ENCODE measurements at places on chromosomes 1 and 21. TPM values are rescaled to one million over a fixed set of nuclear protein-coding genes. Genes with fewer than 3 reads are reported as not detected.

Gene RPE65
- under 0.01 TPM for total RNA-seq

Gene RIPPLY3
- total RNA-seq: not detected

Gene SNRPE
- total RNA-seq: 118 TPM

Gene CFHR3
- not detected for total RNA-seq

DNA sequence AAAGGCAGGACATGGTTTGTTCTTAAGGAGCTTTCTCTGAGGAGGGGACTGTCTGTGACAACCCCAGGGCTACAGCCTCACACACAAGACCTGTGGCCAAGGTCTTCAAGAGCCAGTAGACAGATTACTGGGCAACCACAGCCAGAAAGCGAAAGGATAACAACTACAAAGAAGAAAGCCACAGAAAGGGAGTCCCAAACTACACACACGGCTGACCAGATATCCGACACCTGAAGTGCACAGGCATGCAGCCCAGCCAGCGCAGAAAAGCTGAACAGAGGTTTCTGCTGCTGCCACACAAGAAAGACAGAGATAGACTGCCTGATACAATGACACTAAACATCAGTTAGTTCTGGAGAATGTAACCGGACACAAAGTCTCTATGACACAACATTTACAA is 21.4 kb upstream of the NADK start:
- H3K4me3 ChIP-seq: no peak overlapping the region
- H3K27ac ChIP-seq: no peak overlapping the region
- no peaks in the 10 kb centered on the region for H3K4me1 ChIP-seq
- no peaks in the 10 kb centered on the region for H3K27me3 ChIP-seq
- H3K36me3 ChIP-seq: peaks cover 67% of the 10 kb centered on the region
- no peak for DNase-seq

DNA sequence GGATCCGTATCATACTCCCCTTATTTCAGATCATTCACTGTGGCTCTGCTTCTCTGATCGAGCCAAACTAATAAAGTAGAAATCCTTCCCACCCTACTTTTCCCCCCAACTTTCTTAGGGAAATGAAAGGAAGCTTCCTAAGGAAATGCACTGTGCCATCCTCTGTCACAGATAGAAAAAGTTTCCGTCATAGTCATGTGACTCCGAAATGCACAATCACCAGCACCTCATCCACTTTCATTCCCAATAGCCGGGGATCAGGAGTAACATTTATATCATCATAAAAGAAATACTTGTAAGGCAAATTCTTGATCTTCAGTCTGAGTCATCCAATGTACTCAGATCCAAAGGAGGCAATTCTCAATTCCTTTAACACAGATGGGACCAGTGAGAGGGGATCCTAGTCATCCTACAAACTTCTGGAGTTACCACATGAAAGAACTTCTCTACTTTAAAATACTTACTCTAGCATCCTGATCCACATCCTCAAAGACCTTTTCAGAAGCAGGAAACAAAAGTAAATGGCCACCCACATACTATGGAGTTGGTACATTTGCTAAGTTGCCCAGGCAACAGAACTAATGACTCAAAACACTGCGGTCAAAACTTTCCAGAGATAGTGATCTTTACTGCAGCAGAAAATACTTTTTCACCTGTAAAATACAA is 97.8 kb upstream of the ZC3H11B start:
- no peak overlapping the region for H3K4me3 ChIP-seq
- no peaks in the 10 kb centered on the region for H3K36me3 ChIP-seq
- H3K4me1 ChIP-seq: no peaks in the 10 kb centered on the region

GRCh38 chr21:44949161-44949778 is 9.4 kb downstream of the SLX9 start:
- no peaks in the 10 kb centered on the region for H3K4me1 ChIP-seq
- no peak overlapping the region for H3K4me3 ChIP-seq
- no peak for DNase-seq
- no peak overlapping the region for H3K27ac ChIP-seq
- H3K27me3 ChIP-seq: no peaks in the 10 kb centered on the region

GRCh38 chr1:43522776-43523480 is 7.8 kb upstream of the PTPRF start:
- peak; percentile 93 for DNase-seq
- no peak overlapping the region for H3K27ac ChIP-seq
- no peaks in the 10 kb centered on the region for H3K36me3 ChIP-seq
- no peak overlapping the region for H3K4me3 ChIP-seq
- H3K27me3 ChIP-seq: no peaks in the 10 kb centered on the region

- no peaks in the 10 kb centered on the region for H3K36me3 ChIP-seq
- H3K27me3 ChIP-seq: no peaks in the 10 kb centered on the region
- H3K4me3 ChIP-seq: no peak overlapping the region
Observed at GRCh38 chr1:193443886-193444285, 257.5 kb upstream of the B3GALT2 start.

GRCh38 chr1:4309676-4310320 is 344.6 kb upstream of the AJAP1 start:
- H3K36me3 ChIP-seq: no peaks in the 10 kb centered on the region
- H3K4me3 ChIP-seq: no peak overlapping the region
- no peak overlapping the region for H3K27ac ChIP-seq
- no peaks in the 10 kb centered on the region for H3K4me1 ChIP-seq

DNA sequence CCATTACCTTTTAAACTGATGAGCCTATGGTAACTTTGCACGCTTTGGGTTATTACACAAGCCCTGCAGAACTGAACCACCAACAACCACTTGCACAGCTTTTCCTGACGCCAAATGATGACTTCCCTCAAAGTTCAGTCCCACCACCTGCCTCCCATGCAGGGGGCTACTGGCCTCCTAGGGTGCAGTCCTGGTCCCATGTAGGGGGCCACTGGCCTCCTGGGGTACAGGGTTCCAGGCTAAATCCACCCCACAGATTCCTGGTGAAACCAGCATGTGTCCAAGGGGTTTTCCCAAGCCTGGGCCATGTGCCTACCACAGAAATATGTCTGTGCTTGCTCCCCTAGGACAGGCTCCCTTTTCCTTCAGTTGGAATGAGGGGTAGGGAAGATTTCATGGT is 73.4 kb upstream of the ZNF678 start:
- H3K36me3 ChIP-seq: no peaks in the 10 kb centered on the region
- H3K4me1 ChIP-seq: no peaks in the 10 kb centered on the region
- no peak for DNase-seq
- no peak overlapping the region for H3K4me3 ChIP-seq
- H3K27me3 ChIP-seq: peaks cover 2% of the 10 kb centered on the region
- no peak overlapping the region for H3K27ac ChIP-seq

DNA sequence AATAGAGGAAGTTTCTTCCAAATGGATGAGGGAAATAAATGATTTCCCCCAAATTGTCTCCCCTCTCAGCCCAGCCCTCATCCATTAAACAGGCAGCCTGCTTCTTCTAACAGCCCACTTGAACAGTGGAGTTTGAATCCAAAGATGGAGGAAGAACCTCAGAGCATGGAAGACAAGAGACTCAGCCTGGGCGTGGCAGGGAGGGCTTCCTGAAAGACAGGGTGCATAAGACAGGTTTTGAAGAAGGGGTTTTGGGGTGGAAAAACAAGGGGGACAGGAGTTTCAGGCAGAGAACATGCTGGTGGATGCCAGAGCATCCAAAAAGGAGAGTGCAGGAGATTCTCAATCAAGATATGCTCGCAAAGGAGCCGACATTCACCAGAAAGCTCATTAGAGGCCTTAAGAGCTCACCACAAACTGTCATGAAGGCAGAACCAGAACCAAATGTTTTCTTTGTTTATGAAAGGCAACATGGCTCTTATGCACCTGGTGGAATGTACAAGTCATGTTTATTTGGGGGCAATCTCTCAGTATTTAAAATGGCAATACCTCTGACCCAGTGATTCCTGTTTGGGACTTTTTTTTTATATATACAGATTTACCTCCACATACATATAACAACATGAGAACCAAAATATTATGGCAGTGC is 26.5 kb upstream of the TSPEAR start:
- H3K27me3 ChIP-seq: peaks cover 4% of the 10 kb centered on the region
- no peaks in the 10 kb centered on the region for H3K36me3 ChIP-seq
- no peak overlapping the region for H3K27ac ChIP-seq
- DNase-seq: peak; percentile 8

DNA sequence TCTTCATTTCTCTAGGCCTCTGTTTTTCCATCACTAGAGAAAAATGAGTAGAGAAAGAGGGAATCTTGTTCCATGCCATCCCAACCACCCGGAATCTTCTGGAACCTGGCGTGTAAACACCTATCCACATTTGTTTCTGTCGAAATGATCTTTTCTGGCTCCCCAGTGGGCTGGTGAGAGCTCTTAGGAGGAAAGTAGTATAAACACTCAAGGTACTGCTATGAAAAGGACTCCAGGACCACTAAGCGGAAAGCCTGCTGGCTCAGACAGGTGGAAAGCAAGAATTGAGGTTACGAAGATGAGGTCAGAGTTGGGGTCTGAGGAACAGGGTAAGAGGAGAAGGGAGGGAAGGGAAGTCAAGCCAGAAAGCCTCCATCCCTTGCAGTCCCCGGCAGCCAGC is 90.8 kb downstream of the PLXNA2 start:
- H3K27me3 ChIP-seq: no peaks in the 10 kb centered on the region
- DNase-seq: no peak
- no peaks in the 10 kb centered on the region for H3K36me3 ChIP-seq
- no peak overlapping the region for H3K4me3 ChIP-seq
- no peaks in the 10 kb centered on the region for H3K4me1 ChIP-seq

DNA sequence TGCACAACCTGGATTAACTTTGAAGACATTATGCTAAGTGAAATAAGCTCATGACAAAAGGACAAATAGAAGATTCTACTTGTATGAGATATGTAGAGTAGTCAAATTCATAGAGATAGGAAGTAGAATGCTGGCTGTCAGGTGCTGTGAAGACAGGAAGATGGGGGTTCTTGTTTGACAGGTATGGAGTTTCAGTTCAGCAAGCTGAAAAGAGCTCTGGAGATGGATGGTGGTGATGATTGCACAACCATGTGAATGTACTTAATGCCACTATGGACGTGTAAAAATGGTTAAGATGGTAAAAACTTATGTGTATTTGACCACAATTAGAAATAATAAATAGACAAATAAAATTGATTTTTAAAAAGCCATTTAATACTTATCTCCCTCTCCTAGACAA is 169.8 kb upstream of the DUSP10 start:
- no peak overlapping the region for H3K4me3 ChIP-seq
- H3K27ac ChIP-seq: no peak overlapping the region
- DNase-seq: no peak
- H3K4me1 ChIP-seq: no peaks in the 10 kb centered on the region
- no peaks in the 10 kb centered on the region for H3K36me3 ChIP-seq
- no peaks in the 10 kb centered on the region for H3K27me3 ChIP-seq

- H3K27ac ChIP-seq: peak overlapping the region; percentile 57
- H3K4me1 ChIP-seq: peaks cover 6% of the 10 kb centered on the region
- peaks cover under 1% of the 10 kb centered on the region for H3K36me3 ChIP-seq
Observed at GRCh38 chr1:45669379-45669778, 17.0 kb downstream of the GPBP1L1 start.

DNA sequence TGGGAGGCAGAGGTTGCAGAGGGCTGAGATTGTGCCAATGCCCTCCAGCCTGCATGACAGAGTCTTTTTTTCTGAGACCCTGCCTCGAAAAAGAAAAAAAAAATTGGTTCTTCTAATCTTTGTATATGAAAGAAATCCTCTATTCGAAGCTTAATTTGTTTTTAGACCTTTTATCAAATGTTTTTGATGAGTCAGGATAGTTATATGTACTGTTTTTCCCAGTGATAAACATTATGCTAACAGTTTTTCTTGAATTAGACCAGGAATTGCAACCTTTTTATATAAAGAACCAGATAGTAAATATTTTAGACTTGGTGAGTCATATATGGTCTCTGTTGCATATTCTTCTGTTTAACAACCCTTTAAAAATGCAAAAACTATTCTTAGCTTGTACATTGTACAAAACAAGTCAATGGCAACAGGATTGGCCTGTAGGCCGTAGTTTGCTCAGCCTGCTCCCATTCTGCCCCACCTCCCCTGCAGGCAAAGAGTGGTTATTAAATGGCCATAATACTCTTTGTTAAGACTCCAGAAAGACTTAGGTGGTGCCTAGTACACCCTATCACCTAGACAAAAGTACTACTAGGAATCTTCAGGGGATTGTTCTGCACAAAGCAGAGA is 45.2 kb downstream of the LYST start:
- H3K36me3 ChIP-seq: no peaks in the 10 kb centered on the region
- peak; percentile 90 for DNase-seq
- no peaks in the 10 kb centered on the region for H3K27me3 ChIP-seq
- H3K4me3 ChIP-seq: no peak overlapping the region
- peak overlapping the region; percentile 83 for H3K27ac ChIP-seq
- peaks cover 6% of the 10 kb centered on the region for H3K4me1 ChIP-seq

- H3K27ac ChIP-seq: no peak overlapping the region
- H3K36me3 ChIP-seq: peaks cover 2% of the 10 kb centered on the region
- H3K4me1 ChIP-seq: peaks cover 3% of the 10 kb centered on the region
Observed at GRCh38 chr1:160083968-160084770, 2.8 kb downstream of the KCNJ9 start.

GRCh38 chr1:160429702-160430535 is 29.6 kb downstream of the VANGL2 start:
- no peaks in the 10 kb centered on the region for H3K4me1 ChIP-seq
- H3K27ac ChIP-seq: no peak overlapping the region
- no peaks in the 10 kb centered on the region for H3K36me3 ChIP-seq
- no peak for DNase-seq

GRCh38 chr1:35851132-35851869 is 31.7 kb upstream of the AGO1 start:
- no peaks in the 10 kb centered on the region for H3K27me3 ChIP-seq
- H3K4me3 ChIP-seq: no peak overlapping the region
- H3K4me1 ChIP-seq: peaks cover 5% of the 10 kb centered on the region
- no peak overlapping the region for H3K27ac ChIP-seq

DNA sequence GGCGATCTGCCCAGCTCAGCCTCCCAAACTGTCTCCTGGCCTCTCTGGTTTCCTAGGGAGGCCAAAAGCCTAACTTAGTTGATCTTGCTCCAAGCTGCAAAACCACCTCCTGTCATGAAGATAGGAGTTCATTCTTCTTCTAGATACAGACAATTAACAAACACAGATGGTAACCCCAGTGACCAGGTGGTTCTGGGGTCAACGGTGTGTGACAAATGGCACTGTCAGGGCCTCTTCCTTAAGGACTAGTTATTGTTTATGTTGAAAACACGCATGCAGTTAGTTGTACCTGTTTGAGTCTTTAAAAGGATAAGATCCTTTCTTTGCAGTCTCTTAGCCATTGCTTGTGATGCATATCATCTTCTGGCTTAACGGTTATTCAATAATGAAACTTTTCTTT is 4.6 kb upstream of the UMODL1 start:
- no peak for DNase-seq
- H3K36me3 ChIP-seq: no peaks in the 10 kb centered on the region
- H3K4me3 ChIP-seq: no peak overlapping the region
- no peaks in the 10 kb centered on the region for H3K4me1 ChIP-seq

- H3K27ac ChIP-seq: no peak overlapping the region
- no peak overlapping the region for H3K4me3 ChIP-seq
- peaks cover 8% of the 10 kb centered on the region for H3K36me3 ChIP-seq
- H3K27me3 ChIP-seq: no peaks in the 10 kb centered on the region
- no peaks in the 10 kb centered on the region for H3K4me1 ChIP-seq
- no peak for DNase-seq
Observed at GRCh38 chr1:86906419-86906818, 7.5 kb downstream of the SELENOF start.

GRCh38 chr1:175388285-175388684 is 195.7 kb upstream of the KIAA0040 start:
- H3K4me3 ChIP-seq: no peak overlapping the region
- H3K36me3 ChIP-seq: no peaks in the 10 kb centered on the region
- no peaks in the 10 kb centered on the region for H3K27me3 ChIP-seq
- no peak for DNase-seq

GRCh38 chr1:150551784-150552127 is 2.5 kb downstream of the ADAMTSL4 start:
- DNase-seq: no peak
- no peak overlapping the region for H3K4me3 ChIP-seq
- H3K36me3 ChIP-seq: peaks cover 5% of the 10 kb centered on the region

- no peaks in the 10 kb centered on the region for H3K36me3 ChIP-seq
- H3K27ac ChIP-seq: no peak overlapping the region
- H3K4me3 ChIP-seq: no peak overlapping the region
- peaks cover 5% of the 10 kb centered on the region for H3K27me3 ChIP-seq
Observed at GRCh38 chr1:117580882-117581281, 25.0 kb upstream of the TENT5C start.

All from IMR-90 (cell line).